Caki2 (cell line): ENCODE measurements at places on chromosomes 5 and 9. TPM values are rescaled to one million over a fixed set of nuclear protein-coding genes. Genes with fewer than 3 reads are reported as not detected.

PCDHB4 gene
- total RNA-seq: not detected in 2 replicates

LCN2 gene
- 2.2 TPM in 1 of 2 replicates, not detected in the other for total RNA-seq

- no peak for DNase-seq
These were observed 114.8 kb downstream of the MSX2 start for GRCh38 chr5:174839196-174839595.

- no peak for DNase-seq
These were observed 337.1 kb upstream of the PANK3 start for GRCh38 chr5:168916266-168916665.

- peak; percentile 19 for DNase-seq
These were observed 106.2 kb downstream of the KLHL3 start for GRCh38 chr5:137629646-137630045.
